ENCODE measurements at places on chromosomes 11 and 22.

DNA sequence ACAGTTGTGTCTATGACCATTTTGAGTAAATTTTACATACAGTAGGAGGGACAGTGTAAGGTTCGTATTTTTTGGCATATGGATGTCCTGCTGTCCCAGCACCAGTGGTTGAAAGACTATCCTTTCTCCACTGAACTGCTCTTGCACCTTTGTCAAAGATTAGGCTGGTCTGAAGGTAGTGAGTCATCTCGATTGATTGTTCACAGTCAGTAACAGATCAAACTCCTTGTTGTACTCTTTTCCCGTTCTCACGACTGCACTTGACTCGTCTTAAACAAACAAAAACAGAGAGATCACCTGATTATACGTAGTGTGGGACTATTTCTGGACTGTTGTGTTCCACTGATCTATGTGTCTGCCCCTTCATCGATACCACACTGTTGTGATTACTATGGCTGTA, 77.1 kb downstream of the DGCR2 start:
- no peak for DNase-seq

DNA sequence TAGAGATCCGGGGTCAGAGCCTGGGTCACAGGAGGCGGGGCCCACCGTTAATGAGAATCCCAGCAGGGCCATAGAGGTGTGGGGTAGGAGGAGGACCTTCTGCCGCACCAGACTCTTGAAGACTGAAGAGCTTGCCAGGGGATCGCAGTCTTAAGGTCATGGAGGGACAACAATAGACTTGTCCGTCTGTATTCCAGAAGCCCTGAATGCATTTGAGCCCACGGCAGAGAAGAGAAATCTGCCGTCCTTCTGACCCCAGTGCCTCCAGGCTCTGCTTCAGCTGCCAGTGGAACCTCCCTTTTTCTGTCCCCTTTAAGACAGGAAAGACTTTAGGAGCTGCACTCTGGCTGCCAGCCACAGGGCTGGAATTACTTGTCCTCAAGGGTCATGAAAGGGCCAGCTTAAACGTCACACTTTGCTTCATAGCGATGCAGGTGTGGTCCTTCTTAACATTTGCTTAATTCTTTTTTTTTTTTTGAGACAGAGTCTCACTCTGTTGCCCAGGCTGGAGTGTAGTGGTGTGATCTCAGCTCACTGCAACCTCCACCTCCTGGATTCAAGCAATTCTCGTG, 15.5 kb upstream of the ST3GAL4 start:
- no peak for DNase-seq

DNA sequence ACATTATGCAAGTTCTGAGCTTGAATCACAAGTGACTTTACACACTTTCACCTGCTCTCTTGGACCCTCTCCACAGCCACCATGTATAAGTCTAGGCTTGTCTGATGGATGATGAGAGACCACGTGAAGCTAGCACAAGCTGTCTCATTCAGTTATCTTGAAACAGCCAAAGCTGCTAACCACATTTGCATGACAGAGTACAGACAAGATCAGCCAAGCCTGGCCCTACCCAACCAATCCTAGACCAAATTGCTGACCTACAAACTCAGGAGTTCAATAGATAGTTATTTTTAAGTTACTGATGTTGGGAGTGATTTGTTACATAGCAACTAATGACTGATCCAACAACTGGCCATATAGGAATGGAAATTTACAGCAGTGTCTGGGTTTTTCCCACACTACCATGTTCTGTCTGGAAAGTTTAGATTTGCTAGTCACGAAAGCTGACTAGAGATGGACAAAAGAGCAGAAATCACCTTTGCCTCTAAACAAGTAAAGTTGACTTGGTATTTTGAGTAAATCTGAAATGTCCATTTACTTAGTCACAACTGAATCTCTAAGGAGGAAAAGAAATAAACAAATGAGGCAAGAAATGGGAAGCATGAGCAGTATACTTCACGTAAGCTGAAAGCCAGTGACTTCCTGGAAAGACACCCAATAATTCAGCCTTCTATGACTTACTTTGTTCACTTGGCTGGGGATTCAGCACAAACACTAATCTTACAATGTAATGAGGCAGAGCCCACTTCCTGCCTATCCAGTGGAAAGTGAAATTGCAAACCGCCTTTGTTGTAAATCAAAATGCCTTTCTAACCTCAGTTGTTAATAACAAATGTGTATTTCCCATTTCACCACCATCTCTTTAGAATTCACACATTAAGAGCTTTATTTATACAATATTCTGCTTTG, 101.7 kb downstream of the FAM181B start:
- no peak for DNase-seq

GRCh38 chr11:66484806-66485380, 4.7 kb downstream of the DPP3 start:
- no peak for DNase-seq

DNA sequence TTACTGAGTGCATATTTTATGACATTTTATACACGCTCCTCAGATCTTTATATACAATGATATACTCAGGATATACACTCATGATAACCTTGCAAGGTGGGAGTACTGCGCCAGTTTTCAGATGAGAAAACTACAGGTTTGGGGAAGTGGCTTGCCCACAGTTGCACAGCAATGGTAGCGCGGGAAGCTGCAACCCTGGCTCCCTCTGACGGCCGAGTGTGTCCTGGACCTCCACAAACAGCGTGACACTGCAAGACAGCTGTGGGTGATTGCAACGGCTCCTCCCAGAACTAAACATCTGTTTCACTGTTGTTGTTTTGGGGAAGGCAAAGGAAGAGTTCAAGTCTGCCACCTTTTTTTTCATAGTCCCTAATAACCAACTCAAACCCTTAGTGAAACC, 47.0 kb downstream of the PACSIN2 start:
- DNase-seq = no peak

DNA sequence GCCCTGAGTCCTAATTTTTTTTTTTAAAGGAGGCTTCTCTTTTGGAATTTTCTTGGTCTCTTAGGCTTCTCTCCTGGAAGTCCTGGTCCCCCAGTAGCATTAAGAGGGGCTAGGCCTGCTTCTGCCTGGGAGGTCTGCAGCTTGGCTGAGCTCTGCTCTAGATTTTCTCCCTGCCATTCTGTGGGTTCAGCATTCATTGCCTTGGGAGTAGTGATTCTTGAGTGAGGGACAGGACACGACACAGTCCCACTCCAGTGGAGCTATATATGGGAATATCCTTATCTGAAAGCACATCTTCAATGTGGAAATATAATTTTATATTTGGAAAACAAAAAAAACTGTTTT, 3.7 kb downstream of the IGSF22 start:
- no peak for DNase-seq

DNA sequence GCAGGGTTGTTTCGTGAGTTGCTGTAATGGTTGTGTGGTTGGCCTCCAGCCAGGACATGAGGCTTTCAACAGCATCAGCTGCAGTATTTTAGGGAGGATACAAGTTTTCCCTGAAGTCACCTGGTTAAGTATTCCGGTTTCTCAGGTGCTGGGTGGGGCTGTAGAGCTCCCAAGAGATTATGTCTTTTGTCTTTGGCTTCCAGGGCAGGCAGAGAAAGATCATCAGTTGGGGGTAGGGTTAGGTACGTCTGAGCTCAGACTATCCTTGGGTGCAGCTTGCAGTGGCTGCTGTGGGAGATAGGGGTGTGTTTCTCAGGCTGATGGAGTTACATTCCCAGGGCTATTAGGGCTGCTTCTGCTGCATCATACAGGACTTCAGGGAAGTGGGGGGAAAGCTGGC, 47.5 kb upstream of the MRGPRX1 start:
- DNase-seq = no peak

GRCh38 chr11:65791719-65792213, 4.9 kb downstream of the OVOL1 start:
- DNase-seq = no peak

GRCh38 chr11:133901316-133901715, 55.5 kb downstream of the IGSF9B start:
- no peak for DNase-seq

DNA sequence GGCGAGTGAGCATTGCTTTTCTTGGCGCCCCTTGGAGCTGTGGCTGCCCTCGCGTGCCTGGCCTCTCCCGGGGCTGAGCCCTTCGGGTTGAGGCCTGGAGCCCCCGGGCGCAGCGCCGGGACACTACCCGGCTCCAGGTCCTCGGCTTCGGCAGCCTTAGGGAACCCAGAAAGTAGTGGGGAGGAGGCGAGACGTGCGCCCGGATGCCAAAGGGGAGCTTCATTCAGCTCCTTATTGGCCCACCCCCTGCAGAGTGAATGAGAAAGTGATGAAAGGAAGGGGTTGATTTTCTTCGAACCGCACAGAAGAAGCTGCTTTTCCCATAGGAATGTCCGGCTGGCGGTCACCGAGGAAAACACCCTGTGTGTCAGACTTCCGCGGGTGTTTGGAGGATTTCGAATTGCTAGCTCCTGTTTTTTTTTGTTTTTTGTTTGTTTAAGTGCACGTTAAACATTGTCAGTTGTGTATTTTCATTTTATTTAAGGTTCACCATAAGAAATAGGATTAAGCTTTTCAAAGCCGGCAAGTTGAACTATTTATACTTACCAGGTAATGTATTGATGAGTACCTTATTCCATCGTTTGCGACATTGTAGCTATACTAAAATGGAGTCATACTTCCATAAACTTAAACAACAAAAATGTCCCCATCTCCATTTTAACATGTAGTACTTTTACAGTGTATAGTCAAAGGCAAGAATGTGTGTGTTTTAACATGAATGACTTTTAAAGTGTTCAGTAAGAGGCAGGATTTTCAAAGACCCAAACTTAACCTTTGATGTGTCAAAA, 841 bp upstream of the EIF4G2 start:
- no peak for DNase-seq

DNA sequence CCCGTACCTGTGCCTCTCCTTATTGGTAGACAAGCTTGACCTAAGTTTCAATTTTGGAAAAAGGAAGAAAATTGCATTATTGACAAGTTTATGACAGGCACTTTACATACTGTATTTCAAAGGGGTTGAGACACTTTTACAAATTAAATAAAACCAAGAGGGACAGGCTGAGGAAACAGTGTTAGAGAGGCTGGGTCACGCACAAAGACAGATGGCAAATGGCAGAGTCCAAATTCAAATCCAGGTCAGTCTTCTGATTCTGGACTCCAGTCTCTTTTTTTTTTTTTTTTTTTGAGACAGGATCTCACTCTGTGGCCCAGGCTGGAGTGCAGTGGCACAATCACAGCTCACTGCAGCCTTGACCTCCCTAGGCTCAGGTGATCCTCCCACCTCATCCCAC, 10.1 kb downstream of the TRIM66 start:
- DNase-seq = no peak

DNA sequence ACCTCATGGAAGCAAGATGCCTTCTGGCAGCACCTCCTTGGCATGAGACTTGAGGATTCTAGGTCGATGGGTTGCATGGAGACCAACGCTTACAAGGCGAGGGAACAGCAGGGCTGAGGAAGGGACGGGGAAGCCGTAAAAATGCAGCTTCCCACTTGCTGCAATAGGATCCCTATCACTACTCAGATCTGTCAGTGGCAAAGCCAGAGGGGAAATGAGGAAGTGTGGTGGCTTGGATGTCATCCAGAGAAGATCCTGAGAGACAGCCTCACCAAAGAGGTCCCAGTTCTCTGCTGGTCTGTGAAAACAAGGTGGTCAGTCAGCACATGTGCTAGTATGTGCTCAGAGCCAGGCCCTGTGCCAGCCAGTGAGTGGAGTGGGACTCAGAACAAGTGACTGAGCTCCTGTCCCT, 22.2 kb downstream of the CYB5R2 start:
- DNase-seq = no peak

DNA sequence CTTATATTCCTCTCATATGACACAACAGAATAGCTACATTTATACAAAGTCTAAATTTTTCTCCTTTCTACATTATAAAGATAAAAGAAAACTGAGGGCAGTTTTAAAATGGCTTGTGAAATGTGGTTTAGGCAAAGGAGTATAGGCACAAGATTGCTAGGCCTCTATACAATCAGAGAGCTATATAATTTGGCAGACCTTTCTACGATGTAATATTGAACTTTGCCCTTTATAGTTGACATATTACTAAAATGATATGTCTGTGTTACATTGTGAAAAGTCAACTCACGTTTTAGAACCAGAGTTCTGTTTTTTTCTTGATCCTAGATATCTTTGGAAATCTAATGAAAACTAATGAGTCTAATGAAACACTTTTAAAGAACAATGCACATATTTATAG, 430.2 kb downstream of the DLG2 start:
- DNase-seq = no peak

DNA sequence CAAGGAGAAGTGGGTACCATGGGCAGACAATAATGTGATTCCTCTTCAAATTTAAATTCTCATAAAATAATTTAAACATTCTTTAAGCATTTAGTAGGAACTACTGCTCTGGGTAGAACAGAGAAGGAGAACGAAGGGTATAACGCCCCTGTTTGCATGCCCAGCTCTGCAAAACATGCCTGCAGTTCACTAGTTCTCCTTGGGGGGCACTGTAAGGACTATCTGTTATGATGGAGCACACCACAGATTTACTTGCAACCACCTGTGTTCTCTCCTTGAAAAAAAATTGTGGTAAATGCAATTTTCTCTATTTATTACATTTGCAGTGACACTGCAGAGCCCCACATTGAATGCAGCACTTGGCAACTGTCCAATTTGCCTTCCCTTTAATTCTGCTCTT, 100.3 kb downstream of the GUCY1A2 start:
- DNase-seq = no peak

DNA sequence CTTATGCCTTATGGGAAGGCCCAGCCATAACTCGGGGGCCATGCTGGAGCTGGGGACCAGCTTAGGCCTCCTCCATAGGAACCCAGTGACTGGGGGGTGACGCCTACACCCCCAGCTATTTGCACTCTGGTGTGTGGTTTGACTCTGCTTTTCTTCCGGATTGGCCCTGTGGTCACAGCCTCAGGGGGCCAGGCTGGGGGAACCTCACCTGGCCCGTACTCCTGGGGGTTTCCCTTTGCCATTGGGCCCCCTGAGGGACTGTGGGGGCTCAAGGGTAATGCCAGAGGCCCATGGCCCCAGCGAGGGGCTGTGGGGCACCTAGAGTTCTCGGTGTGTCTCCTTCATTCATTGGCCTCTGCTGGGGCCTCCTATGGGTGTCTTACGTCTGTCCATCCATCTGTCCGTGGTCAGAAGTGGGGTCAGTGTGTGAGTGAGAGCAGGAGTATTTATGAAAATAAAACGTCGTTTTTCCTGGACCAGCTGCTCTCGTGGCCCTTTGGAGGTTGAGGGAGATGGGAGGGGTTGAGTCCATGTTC, 6.3 kb upstream of the SH3BP1 start:
- DNase-seq = no peak

GRCh38 chr11:80783561-80783960, 1342.7 kb upstream of the TENM4 start:
- DNase-seq = no peak

- no peak for DNase-seq
These were observed 4.9 kb downstream of the PPP1CA start for GRCh38 chr11:67396587-67397389.

- no peak for DNase-seq
These were observed 25.2 kb downstream of the OR51E2 start for GRCh38 chr11:4672470-4672869.

GRCh38 chr22:44172370-44173108, 8.2 kb upstream of the PARVG start:
- DNase-seq = no peak

Data from activated CD8-positive, alpha-beta memory T cell treated with anti-CD3 and anti-CD28 coated beads for 4 hours (primary cell).